Left forelimb (tissue), 1 donor: ENCODE measurements at places on chromosomes 1 and 21.

- no peak for DNase-seq
Measured at GRCh38 chr1:3858231-3858981, 1.1 kb downstream of the DFFB start.

DNA sequence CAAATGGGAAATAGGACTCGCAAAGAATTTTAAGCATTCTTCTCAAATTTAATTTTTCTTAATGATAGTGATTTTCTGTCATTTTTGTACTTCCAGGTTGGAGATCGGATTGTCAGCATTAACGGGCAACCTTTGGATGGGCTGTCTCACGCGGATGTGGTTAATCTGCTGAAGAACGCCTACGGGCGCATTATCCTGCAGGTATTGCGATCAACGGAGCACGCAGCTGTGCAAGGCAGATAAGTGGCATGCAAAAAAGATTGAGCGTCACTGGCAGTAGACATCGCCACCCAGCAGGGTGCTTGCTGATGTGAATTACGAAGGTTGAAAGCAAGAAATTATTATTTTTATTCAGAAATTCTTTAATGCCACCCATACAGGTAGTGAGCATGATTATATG lies 65.9 kb upstream of the L1TD1 start:
- no peak for DNase-seq

GRCh38 chr1:13792419-13792818 lies 92.4 kb downstream of the PRDM2 start:
- no peak for DNase-seq

GRCh38 chr1:165949335-165950130 lies 122.1 kb downstream of the UCK2 start:
- no peak for DNase-seq

DNA sequence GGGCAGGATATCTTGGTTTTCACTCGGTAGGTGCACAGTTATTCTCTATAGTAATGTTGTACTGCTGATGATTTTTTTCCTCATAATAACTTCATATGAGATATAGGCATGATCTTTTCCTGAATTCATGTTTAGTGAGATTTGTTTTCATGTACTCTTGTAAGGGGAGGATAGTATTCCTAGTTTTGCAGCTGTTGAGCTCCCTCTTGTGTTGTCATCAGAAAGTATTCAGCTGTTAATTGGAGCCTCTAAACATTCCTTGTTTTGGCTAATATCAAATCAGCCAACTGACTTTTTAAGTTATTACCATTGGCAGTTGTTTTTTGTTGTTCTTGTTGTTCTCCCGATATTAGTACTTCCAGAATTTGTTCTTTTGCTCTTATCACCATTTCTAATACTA lies 24.4 kb downstream of the OR10R2 start:
- no peak for DNase-seq

DNA sequence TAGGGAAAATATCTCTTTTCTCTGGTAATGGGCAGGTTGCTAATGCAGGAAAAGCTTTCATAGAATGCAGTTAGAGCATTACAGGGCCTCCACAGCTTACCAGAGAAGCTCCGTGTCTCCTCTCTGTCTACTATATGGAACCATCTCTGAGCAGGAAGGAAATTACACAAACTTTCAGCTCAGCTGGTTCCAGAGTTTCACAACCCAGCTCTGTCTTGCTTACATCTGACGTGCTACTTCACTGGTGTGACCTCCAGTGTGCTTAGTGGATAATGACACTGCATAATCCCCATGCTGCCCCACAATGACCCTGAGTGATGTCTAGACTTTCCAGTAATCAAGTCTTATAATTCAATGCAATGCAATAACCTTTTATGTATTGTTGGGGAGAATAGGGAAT lies 4.3 kb upstream of the FGGY start:
- DNase-seq = no peak

DNA sequence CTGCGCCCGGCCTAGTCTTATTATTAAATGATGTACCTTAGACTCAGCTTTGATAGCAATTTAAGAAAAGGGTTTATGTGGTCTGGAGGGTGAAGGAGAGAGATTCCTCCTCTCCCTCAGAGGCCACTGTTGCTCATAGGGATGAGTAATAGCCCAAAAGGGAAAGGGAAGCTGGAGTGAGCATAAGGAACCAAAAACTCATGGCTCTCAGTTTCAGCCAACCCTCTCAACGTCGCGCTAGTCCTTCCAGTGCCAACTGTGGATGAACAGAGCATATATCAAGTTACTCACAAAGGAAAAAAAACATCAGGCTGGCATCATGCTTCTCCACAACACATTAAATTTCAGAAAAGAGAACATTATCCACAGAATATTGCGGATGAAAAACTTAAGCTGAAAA lies 8.3 kb upstream of the GPR89B start:
- no peak for DNase-seq

DNA sequence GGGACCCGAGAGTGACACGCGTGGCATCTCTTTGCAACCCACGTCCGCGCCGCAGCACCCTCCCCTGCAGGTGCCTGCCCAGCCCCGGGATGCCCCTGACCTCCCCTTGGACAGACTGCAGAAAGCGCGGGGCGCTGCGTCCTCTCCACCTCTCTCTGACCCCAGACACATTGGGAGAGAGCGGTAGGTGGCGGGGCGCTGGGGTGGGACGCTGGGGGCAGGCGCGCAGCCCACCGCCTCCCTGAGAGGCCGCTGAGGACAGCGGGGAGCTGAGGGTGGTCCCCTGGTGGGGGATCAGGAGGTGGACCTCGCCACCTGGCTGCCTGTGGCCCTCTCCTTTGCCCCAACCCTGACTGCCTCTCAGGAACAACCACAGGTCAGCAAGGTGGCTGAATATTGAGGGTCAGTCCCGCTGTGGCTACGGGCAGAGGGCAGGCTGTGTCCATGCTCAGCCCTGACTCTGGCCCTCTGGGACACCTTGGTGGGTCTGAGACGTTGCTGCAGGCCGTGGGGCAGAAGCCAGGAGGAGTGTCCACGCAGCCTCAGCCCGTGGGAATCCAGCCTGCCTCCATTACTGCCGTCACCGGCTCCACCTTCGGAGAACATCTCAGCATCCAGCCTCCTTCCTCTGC lies 761 bp upstream of the UBE2J2 start:
- no peak for DNase-seq

DNA sequence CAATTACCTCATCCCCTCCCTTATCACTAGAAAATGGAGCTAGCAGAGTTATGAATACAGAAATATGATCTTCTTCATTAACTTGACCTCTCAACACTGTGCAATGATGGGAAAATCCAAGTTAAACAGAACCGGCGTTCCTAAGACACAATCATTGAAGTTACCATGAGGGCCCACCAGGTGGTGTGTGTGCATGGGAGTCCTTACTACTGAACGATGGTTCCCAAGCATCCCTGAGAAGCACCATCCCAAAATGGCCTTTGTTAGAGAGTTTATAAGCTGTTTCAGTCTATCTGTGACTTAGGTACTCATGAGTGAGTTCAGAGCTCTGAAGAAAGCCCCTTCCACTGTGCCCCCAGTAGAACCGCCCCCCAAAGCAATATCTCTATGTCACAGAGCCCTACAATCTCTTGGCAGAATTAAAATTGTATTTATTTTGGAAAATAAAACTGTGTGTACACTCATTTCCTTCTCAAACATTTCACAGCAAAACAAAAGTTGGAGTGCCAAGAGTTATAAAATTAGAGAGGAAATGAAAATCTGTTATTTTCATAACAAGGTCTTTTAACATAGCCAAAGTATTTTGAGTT lies 56.8 kb downstream of the PLD5 start:
- DNase-seq = no peak

- no peak for DNase-seq
Measured at GRCh38 chr1:182350839-182351238, 40.8 kb downstream of the GLUL start.

DNA sequence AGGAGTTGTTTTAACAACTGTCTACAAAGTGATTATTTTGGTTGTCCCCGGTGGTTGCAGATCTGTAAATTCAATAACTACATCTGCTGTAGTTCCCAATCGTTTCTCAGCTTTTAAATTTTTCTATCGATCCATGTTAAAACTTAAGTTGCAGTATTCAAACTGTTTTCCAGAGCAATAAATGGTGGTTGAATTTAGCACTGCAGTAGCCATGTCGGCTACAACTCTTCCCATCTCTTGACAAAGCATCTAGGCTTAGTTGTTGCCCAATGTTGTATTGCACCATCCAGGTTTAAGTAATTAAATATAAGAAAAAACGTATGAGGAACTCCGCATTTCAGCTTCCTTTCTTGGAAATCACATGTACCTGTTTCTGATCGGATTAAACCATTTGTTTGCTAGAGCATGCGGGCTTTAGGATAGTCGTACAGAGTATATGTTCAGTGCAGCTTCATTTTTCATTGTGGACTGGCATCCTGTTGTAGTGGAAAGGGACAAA lies 996 bp downstream of the CNIH4 start:
- no peak for DNase-seq

GRCh38 chr1:21090463-21090862 lies 86.2 kb downstream of the EIF4G3 start:
- no peak for DNase-seq

GRCh38 chr21:40827509-40827908 lies 19.4 kb downstream of the DSCAM start:
- DNase-seq = no peak

DNA sequence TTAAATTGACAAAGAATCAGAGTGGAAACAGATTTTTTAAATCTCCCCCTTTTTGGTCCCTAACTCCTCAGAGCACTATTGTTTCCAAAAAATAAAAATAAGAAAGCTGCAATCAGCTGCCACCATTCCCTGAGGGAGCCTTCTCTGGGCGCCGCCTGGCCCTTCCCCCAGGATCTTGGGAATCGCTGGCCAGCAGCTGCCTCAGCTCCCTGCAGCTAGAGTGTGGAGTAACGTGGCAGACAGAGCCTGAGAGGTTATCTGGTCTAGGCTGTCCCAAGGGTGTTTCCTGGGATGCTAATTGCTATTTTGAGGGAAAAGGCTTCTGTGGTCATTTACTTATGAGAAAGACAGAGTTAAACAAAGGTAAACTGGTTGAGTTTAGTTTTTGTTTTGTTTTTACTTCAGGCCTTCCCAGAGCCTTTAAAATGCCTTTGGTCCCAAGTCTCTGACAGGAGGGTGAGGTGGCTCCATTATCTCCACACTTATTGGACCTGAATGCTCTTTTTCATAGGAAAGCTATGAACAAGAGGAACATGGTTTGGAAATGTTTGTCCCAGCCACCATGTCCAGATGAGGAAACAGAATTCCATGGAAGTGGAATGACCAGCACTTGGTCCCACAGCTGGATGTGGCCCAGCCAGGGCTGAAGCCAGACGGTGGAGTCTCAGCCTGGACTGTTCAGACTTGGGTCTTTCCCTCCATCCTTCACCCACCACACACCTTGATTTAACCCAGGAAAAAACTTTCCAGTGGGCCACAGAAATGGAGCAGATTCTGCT lies 14.1 kb upstream of the KIAA1614 start:
- DNase-seq = no peak

DNA sequence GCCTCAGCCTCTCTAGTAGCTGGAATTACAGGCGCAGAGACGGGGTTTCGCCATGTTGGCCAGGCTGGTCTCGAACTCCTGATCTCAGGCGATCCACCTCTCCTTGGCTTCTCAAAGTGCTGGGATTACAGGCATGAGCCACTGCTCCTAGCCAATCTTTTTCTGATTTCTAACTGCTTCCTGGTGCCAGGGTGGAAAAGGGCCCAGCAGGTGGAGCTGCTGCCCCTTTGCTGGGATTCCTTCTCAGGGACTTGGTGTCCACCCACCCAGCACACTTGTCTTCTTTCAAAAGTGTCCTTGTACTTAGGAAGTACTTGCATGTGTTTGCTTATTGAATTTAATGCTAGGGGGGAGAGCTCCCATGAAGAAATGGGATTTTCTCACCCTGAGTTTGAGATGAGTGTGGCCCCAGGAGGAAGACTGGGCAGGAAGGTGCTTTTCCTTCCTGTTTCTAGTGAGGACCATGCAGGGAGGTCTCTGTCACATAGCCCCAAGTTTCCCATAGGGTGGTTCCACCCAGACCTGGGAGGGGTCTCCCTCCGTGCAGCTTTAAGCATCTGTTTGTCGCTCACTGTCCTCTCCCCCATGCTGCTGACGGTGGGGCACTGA lies 14.2 kb downstream of the UTP11 start:
- DNase-seq = no peak

DNA sequence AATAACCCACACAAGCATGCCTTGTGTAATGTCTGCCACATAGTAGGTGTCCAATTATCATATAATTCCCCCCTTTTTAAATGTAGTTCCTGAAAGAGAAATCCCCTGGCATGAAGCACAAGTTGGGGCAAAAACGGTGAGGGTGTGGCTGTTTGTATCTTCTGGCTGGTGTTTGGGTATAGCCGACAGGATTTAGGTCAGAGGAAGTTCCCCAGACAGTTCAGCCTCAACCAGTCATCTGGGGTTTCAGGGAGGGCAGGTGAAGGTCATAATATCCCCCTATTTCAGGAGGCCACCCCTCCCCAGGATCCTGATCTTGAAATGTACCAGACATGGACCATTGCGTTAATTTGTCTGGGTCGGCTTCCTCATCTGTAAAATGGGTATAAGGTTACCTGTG lies 29.1 kb upstream of the JUN start:
- no peak for DNase-seq

- no peak for DNase-seq
Measured at GRCh38 chr1:95098196-95098595, 19.0 kb upstream of the TLCD4 start.

- DNase-seq = no peak
Measured at GRCh38 chr1:218207194-218207593, 77.9 kb upstream of the RRP15 start.

DNA sequence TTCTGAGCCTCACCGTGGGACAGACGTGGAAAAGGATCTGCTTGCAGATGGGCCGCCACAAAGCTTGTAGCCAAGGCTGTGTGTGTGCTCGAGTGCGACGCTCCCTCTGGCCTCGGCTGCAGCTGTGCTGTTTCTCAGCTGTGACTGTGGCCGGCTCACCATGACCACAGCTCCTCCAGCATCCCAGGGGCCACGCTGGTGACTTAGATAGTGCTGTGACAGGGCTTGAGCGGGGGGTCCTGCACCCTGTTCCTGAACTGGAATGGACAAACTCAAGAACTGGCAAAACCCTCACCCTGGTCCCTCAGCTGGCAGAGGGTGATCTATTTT lies 17.4 kb upstream of the ACTRT2 start:
- DNase-seq = no peak

DNA sequence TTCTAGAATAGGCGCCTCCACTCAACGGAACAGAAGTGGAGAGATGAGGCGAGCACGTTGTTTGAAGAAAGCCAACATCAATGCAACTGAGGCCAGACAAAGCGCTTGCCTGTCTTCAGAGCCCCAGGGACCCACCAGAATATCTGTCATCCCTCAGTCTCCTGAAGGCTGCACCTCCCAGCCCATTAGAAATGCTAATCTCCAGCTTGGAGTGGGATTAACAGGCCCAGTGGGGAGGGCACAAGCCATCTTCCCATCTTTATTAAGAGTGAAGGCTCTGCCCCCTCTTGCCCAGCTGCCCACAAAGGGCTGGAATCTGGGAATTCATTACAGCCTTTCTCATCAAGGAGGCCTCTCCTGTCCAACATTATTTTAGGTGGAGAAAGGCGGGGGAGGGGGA lies 16.8 kb upstream of the CNTN2 start:
- DNase-seq = no peak
